Cortex of kidney (tissue), 1 donor: ENCODE measurements at places on chromosomes 3 and 15.

DNA sequence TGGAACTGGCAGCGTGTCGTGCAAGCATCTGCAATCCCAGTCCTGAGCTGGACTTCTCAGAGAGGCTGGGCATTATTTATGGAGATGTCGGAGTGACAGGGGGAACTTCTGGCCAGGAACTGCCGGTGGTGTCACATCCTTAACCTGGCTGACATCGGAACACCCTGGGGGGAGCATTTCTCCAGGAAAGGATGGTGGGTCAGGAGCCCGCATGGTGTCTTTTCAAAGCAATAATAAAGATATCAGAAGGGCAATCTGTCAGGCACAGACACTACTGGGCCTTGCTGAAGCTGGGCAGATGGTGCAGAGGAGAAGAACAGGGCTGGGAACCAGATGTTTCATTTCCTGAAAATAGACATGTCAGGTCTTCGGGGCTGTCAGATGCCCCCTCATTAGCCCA is 133.5 kb downstream of the WNT7A start:
- no peak for DNase-seq

- DNase-seq: no peak
Observed at GRCh38 chr3:3356846-3357245, 177.4 kb upstream of the CRBN start.

GRCh38 chr3:138078096-138078495 is 37.3 kb downstream of the DZIP1L start:
- DNase-seq: no peak

DNA sequence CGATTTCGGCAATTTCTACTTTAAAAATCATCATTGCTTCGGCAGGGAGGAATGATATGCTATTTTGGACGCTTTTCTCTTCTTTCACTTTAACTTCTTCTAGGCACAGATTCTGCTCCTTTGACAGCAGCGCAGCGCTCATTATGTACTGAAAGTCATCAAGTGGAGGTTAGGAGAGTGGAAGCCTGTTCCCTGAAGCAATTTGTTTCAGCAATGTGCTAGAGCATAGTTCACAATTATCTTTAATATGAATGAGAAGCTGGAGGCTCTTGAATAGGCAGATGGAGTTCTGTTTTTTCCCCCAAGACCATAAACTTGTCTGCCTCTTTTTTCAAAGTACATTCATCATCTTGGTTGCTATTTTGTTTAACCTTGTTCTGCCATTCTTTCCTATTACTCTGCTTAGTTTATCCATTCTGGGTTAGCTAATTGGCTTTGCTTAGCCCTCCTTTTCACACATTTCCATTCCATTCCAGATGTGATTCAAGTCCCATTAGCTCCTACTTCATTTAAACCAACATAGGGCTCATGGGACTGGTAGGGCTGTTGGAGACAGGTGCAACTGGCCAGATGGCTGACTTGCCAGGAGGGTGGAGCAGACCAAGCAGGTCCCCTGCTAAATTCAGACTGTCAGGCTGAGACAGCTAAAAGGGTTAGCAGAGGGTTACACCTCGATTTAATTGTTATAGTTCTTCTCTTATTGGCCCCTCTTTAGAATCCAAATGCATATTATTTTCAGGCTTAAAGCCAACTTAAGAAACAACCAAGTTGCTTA is 534.7 kb upstream of the CBLB start:
- DNase-seq: no peak
